ENCODE measurements at places on chromosomes 12 and 14.

DNA sequence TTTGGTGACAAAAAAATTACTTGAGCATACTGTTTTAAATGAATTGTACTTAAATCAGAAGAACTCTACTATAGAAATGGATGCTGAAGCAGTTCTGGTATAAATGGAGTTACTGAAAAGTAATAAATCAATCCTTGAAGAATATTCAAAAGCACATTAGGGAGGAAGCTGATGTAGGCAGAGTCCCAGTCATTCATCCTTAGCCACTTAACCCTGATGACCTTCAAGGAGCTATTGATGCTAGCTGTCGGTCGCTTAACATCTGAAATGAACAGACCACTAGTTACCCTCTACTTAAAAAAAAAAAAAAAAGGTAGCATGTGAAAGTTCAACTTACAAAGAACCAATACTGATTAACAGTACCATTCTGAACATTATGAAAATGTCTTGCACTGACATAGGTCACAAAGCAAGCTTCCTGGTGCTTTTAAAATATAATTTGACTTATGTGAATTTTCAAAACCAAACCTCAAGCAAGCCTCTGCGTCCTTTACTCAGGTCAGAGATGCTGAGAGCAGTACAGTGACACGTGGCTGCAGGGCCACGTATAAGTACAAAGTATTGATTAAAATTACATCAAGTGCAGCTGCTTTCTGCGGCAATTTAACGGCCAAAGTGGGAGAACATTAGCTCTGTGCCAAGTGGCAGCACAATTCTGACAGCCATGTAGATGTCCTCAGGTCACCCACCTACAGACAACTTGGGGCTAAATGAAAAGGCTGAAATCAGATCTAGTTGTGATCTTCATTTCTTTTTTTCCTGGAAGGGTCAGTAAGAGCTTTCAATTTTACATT is 18.1 kb downstream of the PPM1H start:
- H3K36me3 ChIP-seq = no peaks in the 10 kb centered on the region
- H3K27ac ChIP-seq = no peak overlapping the region
- H3K4me3 ChIP-seq = no peak overlapping the region
- DNase-seq = no peak
- H3K4me1 ChIP-seq = no peaks in the 10 kb centered on the region

- H3K4me1 ChIP-seq = no peaks in the 10 kb centered on the region
- no peak for DNase-seq
- no peak overlapping the region for H3K4me3 ChIP-seq
- H3K27ac ChIP-seq = no peak overlapping the region
- H3K36me3 ChIP-seq = no peaks in the 10 kb centered on the region
Measured at GRCh38 chr12:46292754-46293402, 24.0 kb upstream of the SLC38A1 start.

DNA sequence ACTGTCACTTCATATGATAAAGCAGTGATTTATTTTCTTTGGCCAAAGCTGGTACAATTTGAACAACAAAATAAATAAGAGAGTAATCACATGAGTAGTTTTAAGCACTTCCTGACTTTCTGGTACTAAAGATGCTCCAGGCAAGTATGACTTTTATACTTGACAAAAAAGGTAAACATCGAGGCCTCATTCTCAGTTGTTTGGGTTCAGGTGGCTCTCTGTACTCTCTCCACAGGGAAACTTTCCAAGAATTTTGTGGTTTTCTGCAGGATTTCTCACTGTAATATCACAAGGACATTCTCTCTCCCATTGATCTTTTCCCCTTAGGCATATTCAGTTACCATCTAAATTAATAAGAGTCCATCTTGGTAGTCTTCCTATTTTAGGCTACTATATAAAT is 26.6 kb upstream of the KCNC2 start:
- no peak overlapping the region for H3K27ac ChIP-seq
- DNase-seq = no peak
- H3K4me1 ChIP-seq = no peaks in the 10 kb centered on the region
- no peak overlapping the region for H3K4me3 ChIP-seq

DNA sequence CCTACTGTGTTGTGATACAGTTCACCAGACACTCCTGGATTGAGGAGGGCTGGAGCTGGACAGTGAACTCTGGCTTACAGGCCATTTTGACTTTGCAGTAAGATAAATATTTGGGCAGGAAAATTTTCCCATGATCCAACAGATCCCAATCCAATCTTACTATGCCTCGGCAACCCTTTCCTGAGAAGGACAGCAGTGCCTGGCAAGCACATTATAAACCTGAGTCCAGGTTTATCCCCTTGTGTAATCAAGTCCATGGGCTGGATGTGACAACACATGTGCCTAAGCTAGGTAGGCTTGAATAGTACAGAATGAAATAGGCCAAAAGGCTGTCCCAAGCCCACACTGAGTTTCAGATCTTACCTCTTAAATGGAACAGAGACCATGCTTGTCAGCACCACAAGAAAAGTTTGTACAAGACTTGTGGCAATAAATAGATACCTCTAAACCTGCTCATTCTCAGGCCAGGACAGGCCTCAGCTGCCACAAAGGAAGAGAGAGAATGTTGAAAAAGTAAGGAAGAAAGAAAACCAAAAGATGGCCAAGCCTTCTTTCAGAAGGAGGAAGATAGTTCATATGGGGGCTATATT is 34.9 kb downstream of the CREBL2 start:
- H3K27ac ChIP-seq = no peak overlapping the region
- no peak overlapping the region for H3K4me3 ChIP-seq
- no peaks in the 10 kb centered on the region for H3K27me3 ChIP-seq
- H3K36me3 ChIP-seq = peaks cover 24% of the 10 kb centered on the region
- no peak for DNase-seq

- H3K36me3 ChIP-seq = no peaks in the 10 kb centered on the region
- no peak overlapping the region for H3K4me3 ChIP-seq
- no peaks in the 10 kb centered on the region for H3K27me3 ChIP-seq
- DNase-seq = no peak
Measured at GRCh38 chr14:74400031-74400685, 25.9 kb downstream of the SYNDIG1L start.

- H3K4me1 ChIP-seq = no peaks in the 10 kb centered on the region
- H3K4me3 ChIP-seq = no peak overlapping the region
- DNase-seq = no peak
- no peaks in the 10 kb centered on the region for H3K27me3 ChIP-seq
- H3K36me3 ChIP-seq = no peaks in the 10 kb centered on the region
- no peak overlapping the region for H3K27ac ChIP-seq
Measured at GRCh38 chr12:16691624-16692023, 85.7 kb upstream of the LMO3 start.
